ENCODE measurements at places on chromosomes 1 and 21. TPM values are rescaled to one million over a fixed set of nuclear protein-coding genes. Genes with fewer than 3 reads are reported as not detected.

DNA sequence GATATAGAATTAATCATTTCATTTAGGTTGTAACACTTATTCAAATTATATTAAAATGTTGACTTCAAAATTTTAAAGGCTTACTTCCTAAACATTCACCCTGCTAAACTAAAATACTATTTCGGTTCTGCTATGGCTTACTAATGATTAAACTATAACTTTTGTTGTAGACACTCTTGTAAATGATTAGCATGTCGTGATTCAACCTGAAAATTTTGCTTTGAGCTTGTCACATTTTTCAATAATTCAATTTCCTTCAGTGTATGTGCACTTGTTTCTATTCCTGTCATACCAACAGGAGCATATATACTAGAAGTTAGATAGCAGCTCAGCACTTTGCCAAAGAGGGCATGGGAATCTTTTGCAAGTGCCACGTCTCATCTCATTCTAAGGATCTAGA, 1018.8 kb downstream of the AMY1C start:
- H3K27me3 ChIP-seq, result no peaks in the 10 kb centered on the region
- no peak overlapping the region for H3K27ac ChIP-seq
- no peaks in the 10 kb centered on the region for H3K4me1 ChIP-seq
- no peaks in the 10 kb centered on the region for H3K36me3 ChIP-seq

The FMN2 gene
- total RNA-seq, result 0.11 TPM

The WDR4 gene
- 14.9 TPM for total RNA-seq

The ARHGEF16 gene
- total RNA-seq, result 8.7 TPM

The OR10J1 gene
- total RNA-seq, result not detected

The LHX8 gene
- not detected for total RNA-seq

The SLC1A7 gene
- total RNA-seq, result not detected

- no peaks in the 10 kb centered on the region for H3K36me3 ChIP-seq
- peak overlapping the region; percentile 61 for H3K27ac ChIP-seq
- H3K27me3 ChIP-seq, result no peaks in the 10 kb centered on the region
Observed at GRCh38 chr1:85818371-85818770, 110.1 kb upstream of the ZNHIT6 start.

- no peaks in the 10 kb centered on the region for H3K36me3 ChIP-seq
- no peak overlapping the region for H3K4me3 ChIP-seq
- DNase-seq, result no peak
- no peaks in the 10 kb centered on the region for H3K27me3 ChIP-seq
- no peaks in the 10 kb centered on the region for H3K4me1 ChIP-seq
- H3K27ac ChIP-seq, result peak overlapping the region; percentile 41
Observed at GRCh38 chr1:185338719-185339622, 21.9 kb upstream of the IVNS1ABP start.

- DNase-seq, result no peak
- H3K27me3 ChIP-seq, result no peaks in the 10 kb centered on the region
- no peak overlapping the region for H3K4me3 ChIP-seq
- H3K4me1 ChIP-seq, result peaks cover under 1% of the 10 kb centered on the region
Observed at GRCh38 chr1:201731142-201731541, 97.8 kb upstream of the IPO9 start.

The PTGFRN gene
- 89.6 TPM for total RNA-seq

- H3K27ac ChIP-seq, result no peak overlapping the region
- H3K27me3 ChIP-seq, result no peaks in the 10 kb centered on the region
- H3K4me1 ChIP-seq, result no peaks in the 10 kb centered on the region
- no peaks in the 10 kb centered on the region for H3K36me3 ChIP-seq
Observed at GRCh38 chr1:165876121-165876520, 48.7 kb downstream of the UCK2 start.

DNA sequence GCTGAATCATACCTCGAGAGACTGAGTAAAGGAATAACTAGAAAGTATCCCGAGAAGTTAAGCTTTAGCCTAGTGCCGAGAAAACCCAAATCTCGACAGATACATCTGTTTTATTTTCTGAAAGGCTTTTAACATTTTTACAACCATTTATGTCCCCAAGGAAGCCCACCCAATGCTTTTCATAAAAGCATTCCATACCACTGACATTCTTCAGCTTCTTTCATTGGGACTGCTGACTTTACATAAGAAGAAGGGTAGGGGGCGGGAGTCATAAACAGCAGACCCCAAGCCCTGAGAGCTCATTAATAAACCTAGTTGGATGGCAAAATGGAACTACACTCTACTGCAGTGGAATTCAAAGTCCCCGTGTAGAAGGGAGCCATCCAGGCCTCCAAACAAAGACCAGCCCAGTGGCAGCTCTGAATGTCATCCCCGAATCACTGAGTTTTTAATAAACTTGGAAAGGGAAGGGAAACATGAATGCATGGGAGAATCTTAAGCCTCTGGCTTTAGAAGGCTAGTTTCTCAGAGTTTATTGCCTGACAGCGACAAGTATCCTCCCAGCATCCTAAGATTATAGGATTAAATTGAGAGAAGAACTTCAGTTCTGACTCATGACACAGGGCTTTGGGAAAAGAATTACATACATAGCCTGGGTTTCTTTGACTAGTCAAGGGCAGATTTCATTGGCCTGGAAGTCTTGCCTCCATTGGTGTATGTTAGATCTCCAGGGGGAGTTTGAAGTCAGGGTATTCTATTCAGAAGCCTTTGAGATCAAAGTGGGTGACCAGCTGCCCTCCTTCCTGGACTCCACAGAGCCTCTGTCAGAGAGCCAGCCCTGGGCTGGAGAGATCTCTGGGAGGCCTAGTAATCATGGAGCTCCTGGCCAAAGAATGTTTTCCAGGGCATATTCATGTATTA, 3.7 kb downstream of the ATF3 start:
- peaks cover 20% of the 10 kb centered on the region for H3K4me1 ChIP-seq
- H3K27me3 ChIP-seq, result no peaks in the 10 kb centered on the region
- peaks cover 25% of the 10 kb centered on the region for H3K36me3 ChIP-seq
- H3K4me3 ChIP-seq, result no peak overlapping the region

- no peaks in the 10 kb centered on the region for H3K36me3 ChIP-seq
- no peak for DNase-seq
- peaks cover under 1% of the 10 kb centered on the region for H3K4me1 ChIP-seq
- no peak overlapping the region for H3K27ac ChIP-seq
Observed at GRCh38 chr1:204920967-204921366, 50.3 kb downstream of the NFASC start.

- DNase-seq, result no peak
- H3K4me1 ChIP-seq, result peaks cover 21% of the 10 kb centered on the region
- no peaks in the 10 kb centered on the region for H3K36me3 ChIP-seq
- H3K27me3 ChIP-seq, result peaks cover 19% of the 10 kb centered on the region
Observed at GRCh38 chr1:22711071-22711470, 432 bp downstream of the EPHB2 start.

- peaks cover 31% of the 10 kb centered on the region for H3K27me3 ChIP-seq
- no peaks in the 10 kb centered on the region for H3K36me3 ChIP-seq
- no peak overlapping the region for H3K4me3 ChIP-seq
- peaks cover 93% of the 10 kb centered on the region for H3K4me1 ChIP-seq
Observed at GRCh38 chr1:2528016-2528415, 1.6 kb upstream of the PANK4 start.

GRCh38 chr21:8998946-8999681, 1522.3 kb upstream of the TPTE start:
- no peaks in the 10 kb centered on the region for H3K27me3 ChIP-seq
- no peak overlapping the region for H3K27ac ChIP-seq
- no peak overlapping the region for H3K4me3 ChIP-seq
- H3K4me1 ChIP-seq, result no peaks in the 10 kb centered on the region
- H3K36me3 ChIP-seq, result no peaks in the 10 kb centered on the region

The PROK1 gene
- 0.72 TPM for total RNA-seq

DNA sequence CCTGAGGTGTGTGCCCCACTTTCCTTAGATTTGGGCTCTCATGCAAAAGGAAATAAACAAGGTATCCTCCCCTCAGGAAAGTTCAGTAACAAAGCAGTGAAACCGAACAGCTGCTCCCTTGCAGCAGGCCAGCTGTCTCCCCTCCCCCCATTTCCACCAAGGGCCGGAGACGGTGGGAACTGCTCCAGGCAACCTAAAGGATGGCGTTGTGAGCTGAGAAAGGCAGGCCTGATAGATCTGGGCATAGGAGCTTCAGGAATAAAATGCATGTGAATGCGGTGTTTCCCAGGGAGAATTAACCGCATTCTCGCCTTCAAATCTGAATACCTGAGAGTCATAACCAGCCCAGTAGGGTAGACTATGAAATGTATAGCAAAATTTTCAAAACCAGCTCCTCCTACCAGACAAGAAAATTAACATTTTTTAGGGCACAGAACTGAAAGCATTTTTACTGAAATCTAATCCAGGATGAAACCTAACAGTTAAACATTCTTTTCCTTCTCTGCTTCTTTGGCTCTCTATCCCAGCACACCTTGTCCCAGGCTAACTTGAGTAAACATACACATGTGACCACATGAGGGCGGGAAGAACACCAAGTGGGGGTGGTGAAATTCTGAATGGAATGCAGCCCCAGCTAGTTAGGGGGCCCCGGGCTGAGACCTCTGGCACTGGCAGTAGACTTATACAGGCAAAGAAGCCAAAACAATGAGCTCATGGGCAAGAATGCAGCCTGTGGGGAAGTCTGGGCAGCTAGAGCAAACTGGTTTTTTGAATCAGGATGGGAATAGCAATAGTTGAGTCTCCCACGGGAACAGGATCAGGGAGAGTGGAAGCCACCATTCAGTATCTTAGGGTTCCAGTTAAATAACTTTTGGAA, 11.5 kb downstream of the MCL1 start:
- H3K4me1 ChIP-seq, result peaks cover 99% of the 10 kb centered on the region
- H3K27ac ChIP-seq, result peak overlapping the region; percentile 100
- peaks cover 11% of the 10 kb centered on the region for H3K36me3 ChIP-seq
- DNase-seq, result peak; percentile 94
- H3K27me3 ChIP-seq, result no peaks in the 10 kb centered on the region
- peak overlapping the region; percentile 41 for H3K4me3 ChIP-seq

The SLC44A3 gene
- total RNA-seq, result 15.5 TPM

DNA sequence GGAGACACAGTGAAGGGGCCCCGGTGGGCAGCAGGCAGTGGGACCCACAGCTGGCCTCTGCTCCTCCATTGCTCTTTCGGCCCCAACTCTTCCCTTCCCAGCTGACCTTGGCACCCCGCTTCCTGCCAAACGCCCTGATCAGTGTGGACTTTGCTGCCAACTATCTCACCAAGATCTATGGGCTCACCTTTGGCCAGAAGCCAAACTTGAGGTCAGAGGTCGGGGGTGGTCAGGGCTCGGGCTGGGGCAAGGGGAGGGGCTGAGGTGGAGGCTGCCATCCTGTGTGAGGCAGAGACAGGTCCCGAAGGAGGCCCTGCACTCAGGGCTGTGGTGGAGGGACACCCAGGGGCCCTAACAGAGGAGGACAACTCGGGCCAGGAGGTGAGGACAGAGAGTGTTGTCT, 13.7 kb downstream of the PODN start:
- peaks cover 20% of the 10 kb centered on the region for H3K36me3 ChIP-seq
- DNase-seq, result peak; percentile 47
- H3K27me3 ChIP-seq, result no peaks in the 10 kb centered on the region
- no peak overlapping the region for H3K4me3 ChIP-seq
- H3K4me1 ChIP-seq, result no peaks in the 10 kb centered on the region
- no peak overlapping the region for H3K27ac ChIP-seq

DNA sequence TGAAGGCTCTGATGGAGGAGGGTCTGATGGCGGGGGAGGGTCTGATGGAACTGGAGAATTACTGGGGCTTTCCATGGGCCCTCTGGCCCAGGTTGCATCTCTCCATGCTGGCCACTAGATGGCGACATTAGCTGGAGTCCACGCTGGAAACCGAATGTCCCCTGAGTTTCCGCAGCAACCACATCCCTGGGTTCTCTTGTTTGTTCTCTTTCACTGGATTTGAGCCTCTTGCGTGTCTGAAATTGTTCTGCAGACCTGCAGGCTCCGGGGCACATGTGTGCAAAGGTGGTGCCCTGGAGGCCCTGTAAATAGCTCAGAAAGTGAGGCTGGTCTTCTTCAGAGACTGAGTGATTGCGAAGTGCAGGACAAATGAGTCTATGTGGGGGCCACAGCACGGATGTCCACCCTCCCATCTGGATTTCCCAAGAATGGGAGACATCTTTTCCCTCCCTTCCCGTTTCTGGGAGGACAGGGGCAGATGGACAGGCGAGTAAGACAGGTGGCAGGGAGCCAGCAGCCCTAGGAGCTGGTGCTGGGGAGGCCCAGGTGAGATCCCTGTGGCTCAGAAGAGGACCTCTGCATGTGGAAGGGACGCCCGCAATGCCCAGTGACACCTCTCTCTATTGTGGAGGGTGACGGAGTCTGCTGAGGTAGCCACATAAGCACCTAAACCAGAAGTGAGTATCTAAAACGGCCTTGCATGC, 73.2 kb upstream of the ABCG1 start:
- DNase-seq, result peak; percentile 81
- no peaks in the 10 kb centered on the region for H3K27me3 ChIP-seq
- H3K36me3 ChIP-seq, result no peaks in the 10 kb centered on the region
- H3K4me3 ChIP-seq, result no peak overlapping the region
- H3K4me1 ChIP-seq, result peaks cover 5% of the 10 kb centered on the region
- H3K27ac ChIP-seq, result no peak overlapping the region

The CD101 gene
- total RNA-seq, result 2.5 TPM

DNA sequence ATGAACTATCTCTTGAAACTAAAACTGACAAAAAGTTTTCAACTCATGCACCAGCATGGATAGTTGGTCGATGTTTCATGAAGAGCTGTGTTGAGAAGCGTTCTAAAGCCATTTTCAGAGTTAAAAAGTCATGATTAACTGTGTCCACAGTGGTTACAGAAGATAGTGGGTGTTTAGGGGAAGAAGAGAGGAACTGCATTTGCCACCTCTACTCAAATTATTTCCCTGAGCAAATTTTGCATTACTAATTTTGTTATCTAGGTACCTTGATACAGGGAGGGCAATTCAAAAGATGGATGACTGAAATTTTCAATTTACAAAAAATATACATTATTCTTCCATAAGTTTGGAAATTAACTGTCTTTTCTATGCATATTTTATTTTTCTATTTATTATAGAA, 15.5 kb downstream of the SAMSN1 start:
- no peak overlapping the region for H3K27ac ChIP-seq
- no peaks in the 10 kb centered on the region for H3K27me3 ChIP-seq
- no peak for DNase-seq
- H3K4me3 ChIP-seq, result no peak overlapping the region

DNA sequence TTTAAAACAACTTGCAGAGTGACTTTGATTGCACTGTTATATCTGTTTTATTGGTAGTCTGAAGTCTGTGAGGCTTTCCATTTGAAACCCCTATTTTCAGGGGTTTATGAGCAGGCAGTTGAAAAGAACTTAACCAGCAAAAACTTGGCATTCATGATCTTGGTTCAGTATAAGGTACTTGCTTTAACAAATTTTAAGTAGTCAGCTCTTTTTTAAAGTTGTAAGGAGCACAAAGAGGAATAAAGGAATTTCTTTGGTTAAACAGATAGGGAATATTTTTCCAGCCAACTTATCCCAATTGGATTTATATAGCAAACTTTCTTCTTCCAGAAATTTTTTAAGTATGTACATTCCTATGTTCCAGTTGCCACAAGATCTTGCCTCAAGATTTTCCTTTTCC, 138.2 kb downstream of the RASAL2 start:
- no peaks in the 10 kb centered on the region for H3K27me3 ChIP-seq
- no peaks in the 10 kb centered on the region for H3K4me1 ChIP-seq
- DNase-seq, result no peak

DNA sequence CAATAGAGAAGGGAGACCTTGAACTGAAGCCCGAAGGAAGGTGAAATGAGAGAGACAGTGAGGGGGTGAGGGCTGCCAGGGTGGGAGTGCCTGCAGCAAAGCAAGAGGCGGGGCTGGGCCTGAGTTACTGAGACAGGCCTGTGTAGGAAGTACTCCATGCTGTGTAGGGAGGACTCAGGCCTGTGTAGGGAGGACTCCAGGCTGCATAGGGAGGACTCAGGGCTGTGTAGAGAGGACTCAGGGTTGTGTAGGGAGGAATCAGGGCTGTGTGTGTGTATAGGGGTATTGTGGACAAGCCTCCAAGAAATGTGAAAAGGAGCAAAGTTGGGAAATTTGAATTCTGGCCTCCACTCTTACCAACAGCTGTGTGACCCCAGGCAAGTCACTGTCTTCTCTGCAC, 133.8 kb upstream of the CACNA1E start:
- DNase-seq, result no peak
- no peak overlapping the region for H3K27ac ChIP-seq
- H3K4me3 ChIP-seq, result no peak overlapping the region
- H3K27me3 ChIP-seq, result peaks cover 5% of the 10 kb centered on the region
- H3K36me3 ChIP-seq, result no peaks in the 10 kb centered on the region
- H3K4me1 ChIP-seq, result peaks cover 6% of the 10 kb centered on the region

Data from suprapubic skin (tissue), 4 donors.